ENCODE measurements at places on chromosomes 11 and 22.
A peak's percentile ranks its signal among the peaks of the same experiment; 100 is the strongest.

DNA sequence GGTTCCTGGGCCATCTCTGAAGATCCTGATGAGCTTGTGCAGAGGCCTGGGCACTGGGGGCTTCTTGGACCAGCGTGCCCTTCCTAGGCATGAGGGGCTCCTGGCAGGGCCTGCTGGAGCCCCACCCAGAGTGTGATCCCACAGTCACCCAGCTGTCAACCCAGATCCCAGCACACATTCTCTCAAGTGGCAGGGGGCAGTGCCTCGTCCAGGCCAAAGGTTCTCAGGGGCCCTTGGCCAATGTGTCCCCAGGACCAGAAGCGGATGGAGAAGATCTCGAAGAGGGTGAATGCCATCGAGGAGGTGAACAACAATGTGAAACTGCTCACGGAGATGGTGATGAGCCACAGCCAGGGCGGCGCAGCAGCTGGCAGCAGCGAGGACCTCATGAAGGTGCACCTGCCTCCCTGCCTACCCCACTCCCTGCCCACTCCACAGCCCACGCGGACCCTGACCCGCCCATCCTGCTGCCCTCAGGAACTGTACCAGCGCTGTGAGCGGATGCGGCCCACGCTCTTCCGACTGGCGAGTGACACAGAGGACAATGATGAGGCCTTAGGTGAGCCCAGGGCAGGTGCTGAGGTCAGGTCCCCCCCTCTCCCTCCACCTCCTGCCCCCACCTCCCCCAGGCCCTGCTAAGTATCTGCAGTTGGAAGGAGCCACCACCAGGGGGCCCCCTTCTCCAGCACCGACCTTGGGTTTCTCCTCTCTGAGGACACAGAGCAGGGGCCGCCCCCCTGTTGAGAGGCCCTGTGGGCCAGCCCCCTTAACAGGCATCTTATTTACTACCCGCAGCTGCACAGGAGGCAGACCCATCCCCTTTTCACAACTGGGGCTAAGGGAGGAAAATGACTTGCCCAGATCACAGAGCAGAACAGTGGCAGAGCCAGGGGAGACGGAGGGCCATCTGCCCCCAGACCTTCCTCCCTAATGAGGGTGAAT is 14.7 kb downstream of the GGA1 start:
- DNase-seq, result peak; percentile 81

DNA sequence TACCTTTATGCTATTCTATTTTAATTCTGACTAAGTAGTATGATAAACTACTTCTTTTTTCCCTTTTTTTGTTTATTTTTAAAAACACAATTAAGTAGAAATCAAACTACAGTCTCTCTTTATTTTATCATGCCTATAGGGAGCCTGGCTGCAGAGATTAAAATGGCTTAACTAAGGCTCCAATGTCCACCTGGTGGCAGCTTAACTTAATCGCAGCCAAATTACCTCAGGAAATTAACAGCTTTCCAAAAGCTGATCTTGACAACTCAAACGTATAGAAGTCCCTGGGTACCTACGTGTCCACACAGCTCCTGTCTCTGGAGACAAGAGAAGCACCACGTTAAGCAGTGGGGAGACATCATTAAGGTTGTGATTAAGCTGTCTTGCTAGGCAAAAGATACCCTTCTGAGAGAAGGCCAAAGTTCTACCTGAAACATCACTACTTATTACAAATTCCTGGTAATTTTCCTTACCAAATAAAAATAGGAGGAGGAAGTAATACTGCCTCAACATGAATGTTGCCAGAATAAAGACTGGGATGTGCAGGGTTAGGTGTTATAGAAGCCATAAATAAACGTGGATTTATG is 63.2 kb upstream of the SNX19 start:
- no peak for DNase-seq

- DNase-seq, result no peak
Measured at GRCh38 chr11:12159351-12160099, 49.1 kb downstream of the MICAL2 start.

GRCh38 chr11:63961608-63962412 is 12.6 kb upstream of the COX8A start:
- no peak for DNase-seq

All from Right ventricle myocardium inferior (tissue), 1 donor.